ENCODE measurements at places on chromosomes 3 and 15. TPM values are rescaled to one million over a fixed set of nuclear protein-coding genes. Genes with fewer than 3 reads are reported as not detected.

SCG3 gene
- not detected for total RNA-seq

ATP2C1 gene
- 54.9 TPM for total RNA-seq

DUT gene
- 79.0 TPM for total RNA-seq

GRM2 gene
- 0.08 TPM for total RNA-seq

GOLGA6B gene
- not detected for total RNA-seq

CNTN3 gene
- 2.2 TPM for total RNA-seq

DNAH12 gene
- 0.08 TPM for total RNA-seq

STRIT1 gene
- total RNA-seq: not detected

FGF7 gene
- 35.0 TPM for total RNA-seq

ALCAM gene
- 3.5 TPM for total RNA-seq

PIAS1 gene
- total RNA-seq: 21.5 TPM

EXD1 gene
- not detected for total RNA-seq

TM6SF1 gene
- total RNA-seq: 6.8 TPM

ULK3 gene
- total RNA-seq: 35.8 TPM

FANCD2OS gene
- total RNA-seq: not detected

GATA2 gene
- 8.3 TPM for total RNA-seq

PTH1R gene
- total RNA-seq: 11.8 TPM

PLA2G4F gene
- 4.6 TPM for total RNA-seq

C3orf70 gene
- 1.5 TPM for total RNA-seq

TTLL13 gene
- not detected for total RNA-seq

UPK1B gene
- total RNA-seq: not detected

GAP43 gene
- total RNA-seq: 0.38 TPM

PDZRN3 gene
- 130 TPM for total RNA-seq

CDC25A gene
- total RNA-seq: 0.83 TPM

HRG gene
- not detected for total RNA-seq

STT3B gene
- 85.3 TPM for total RNA-seq

CYP11A1 gene
- total RNA-seq: 0.51 TPM

SLC12A1 gene
- not detected for total RNA-seq
